ENCODE measurements at places on chromosomes 1 and 21.

GRCh38 chr1:48943393-48943792, 166.7 kb upstream of the BEND5 start:
- DNase-seq: no peak

- no peak for DNase-seq
Observed at GRCh38 chr1:53606651-53607051, 132.3 kb downstream of the GLIS1 start.

DNA sequence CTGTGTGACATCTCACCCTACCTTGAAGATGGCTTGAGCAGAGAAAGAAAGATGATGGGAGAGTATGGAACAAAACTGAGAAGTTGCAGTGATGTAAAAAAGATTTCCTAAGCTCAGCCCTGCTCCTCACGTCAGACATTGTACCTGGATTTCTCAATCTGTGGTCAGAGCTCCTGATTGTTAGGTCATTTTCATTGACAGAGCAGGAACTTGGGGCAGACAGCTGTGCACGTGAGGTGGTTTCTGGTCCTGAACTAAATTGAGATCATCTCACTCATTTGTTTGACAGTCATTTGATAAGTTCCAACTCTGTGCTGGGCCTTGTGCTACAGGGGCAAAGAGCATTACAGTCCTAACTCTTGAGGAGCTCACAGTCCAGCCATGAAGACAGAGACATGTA, 10.2 kb downstream of the TRAF3IP3 start:
- DNase-seq: no peak

GRCh38 chr21:42129300-42130266, 58.5 kb downstream of the UMODL1 start:
- no peak for DNase-seq

DNA sequence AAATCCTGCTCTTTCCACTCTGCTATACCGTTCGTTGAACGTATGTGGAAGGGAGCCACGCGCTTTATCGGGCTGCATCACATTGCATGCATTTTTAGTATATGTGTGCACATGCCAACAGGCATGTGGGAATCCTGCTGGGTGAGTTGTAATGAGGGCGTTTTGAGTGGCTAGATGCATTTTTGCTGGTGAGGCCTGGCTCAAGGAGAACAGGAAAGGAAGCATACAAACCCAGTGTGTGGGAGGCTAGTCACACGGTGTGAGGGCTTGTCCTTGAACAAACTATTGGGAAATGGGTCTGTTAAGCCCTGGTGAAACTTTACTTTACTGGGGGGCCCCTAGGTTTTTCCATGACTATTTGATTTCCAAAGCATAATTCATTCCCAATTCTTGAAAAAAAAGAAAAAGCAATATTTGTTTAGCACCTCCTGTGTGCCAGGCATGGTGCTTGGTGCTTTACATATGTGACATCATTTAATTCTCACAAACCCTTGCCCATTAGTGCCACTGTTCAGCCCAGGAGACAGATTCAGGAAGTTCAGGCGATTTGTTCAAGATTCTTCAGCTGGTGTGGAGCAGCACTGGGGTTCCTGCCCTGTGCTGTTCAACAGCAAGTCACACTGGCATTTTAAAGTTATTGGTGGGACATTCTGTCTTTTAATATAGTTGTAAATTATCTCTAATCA, 25.6 kb upstream of the JUN start:
- no peak for DNase-seq

GRCh38 chr21:38179511-38179910, 77.3 kb upstream of the KCNJ15 start:
- DNase-seq: no peak

DNA sequence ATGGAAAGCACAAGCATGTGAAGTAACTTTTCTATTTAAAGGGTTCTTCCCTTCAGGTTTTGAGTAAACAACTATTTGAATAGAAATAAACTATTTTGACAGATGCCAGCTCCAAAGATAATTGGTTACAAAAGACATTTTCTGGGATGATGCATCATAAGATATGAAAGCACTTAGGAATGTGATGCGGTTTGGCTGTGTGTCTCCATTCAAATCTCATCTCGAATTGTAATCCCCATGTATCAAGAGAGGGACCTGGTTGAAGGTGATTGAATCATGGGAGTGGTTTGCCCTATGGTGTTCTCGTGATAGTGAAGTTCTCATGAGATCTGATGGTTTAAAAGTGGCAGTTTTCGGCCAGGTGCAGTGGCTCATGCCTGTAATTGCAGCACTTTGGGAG, 6.4 kb downstream of the DISP1 start:
- DNase-seq: no peak

GRCh38 chr1:172400722-172401105, 19.8 kb upstream of the C1orf105 start:
- DNase-seq: no peak
